Osteocyte (in vitro differentiated cells): ENCODE measurements at places on chromosomes 1 and 21. TPM values are rescaled to one million over a fixed set of nuclear protein-coding genes. Genes with fewer than 3 reads are reported as not detected.

Gene CR1L
- total RNA-seq, result not detected in 2 replicates

DNA sequence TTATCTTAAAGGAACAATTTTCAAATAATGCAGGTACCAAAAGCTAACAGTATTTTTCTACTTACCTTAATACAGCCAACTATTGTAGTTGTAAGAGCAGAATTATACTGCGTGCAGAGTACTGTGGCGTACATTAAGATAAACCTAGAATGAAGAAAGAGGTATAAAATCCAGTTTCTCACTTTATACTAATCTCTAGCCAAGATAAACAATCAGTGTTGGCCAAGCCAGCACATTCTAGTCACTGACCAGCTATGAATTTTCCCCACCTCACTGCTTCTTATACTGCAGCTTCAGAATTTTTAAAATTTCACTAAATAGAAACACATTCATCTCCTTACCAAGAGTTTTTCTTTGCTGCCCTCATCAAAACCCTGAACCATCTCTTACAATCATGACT lies 33.6 kb downstream of the SLC35D1 start:
- no peak for DNase-seq

Gene SLC45A1
- total RNA-seq, result 2.9 and 3.2 TPM in 2 replicates

GRCh38 chr1:197980457-197980856 lies 63.3 kb downstream of the LHX9 start:
- no peak for DNase-seq

DNA sequence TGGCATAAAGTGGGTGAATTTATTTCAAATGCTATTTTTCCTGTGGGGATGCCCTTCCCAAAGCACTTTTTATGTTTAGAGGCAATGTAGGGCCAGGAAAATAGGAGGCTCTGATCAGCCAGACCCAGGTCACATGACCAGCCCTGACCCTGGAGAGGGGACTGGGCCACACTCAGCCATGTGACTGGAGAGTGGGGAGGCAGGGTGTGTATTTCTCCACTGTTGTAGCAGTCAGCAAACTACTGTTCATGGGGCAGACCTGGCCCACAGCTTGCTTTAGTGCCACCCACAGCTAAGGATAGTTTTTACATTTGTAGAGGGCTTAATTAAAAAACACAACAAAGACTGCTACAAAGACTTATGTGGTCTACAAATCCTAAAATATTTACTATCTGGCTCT lies 153.8 kb downstream of the ACTL8 start:
- DNase-seq, result no peak

Gene CLCA4
- not detected in 2 replicates for total RNA-seq

GRCh38 chr1:108034396-108034795 lies 69.4 kb upstream of the VAV3 start:
- no peak for DNase-seq

DNA sequence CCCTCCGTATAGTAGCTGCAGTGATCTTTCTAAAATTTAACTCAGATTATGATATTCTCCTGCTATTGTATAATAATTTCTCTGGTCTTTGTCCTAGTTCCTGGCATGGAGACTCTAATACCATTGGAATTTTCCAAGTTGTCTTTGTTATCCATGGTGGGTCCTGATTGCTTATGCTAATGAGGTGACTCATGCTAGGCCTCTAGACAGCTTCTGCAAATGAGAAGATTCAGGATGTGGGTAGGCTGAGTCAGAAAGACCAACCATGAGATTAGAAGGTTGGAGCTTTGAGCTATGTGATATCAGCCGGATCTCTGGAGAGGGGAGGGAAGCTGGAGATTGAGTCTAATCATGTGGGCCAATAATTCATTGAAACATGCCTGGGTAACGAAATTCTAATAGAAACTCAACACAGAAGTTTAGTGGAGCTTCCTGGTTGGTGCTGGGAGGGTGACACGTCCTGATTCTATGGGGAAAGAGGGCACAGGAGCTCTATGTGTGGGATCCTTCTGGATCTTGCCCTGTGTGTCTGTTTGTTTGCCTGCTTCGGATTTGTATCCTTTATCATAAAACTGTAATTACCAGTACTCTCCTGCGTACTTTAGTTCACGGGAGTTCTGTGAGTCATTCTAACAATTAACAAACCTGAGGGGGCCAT lies 73.2 kb upstream of the CNIH3 start:
- no peak for DNase-seq

Gene PTPN14
- 140 and 142 TPM in 2 replicates for total RNA-seq

Gene KIF14
- 2.6 and 2.8 TPM in 2 replicates for total RNA-seq

GRCh38 chr1:58626293-58626692 lies 49.2 kb upstream of the TACSTD2 start:
- DNase-seq, result no peak
